ENCODE measurements at places on chromosomes 6 and 20. TPM values are rescaled to one million over a fixed set of nuclear protein-coding genes. Genes with fewer than 3 reads are reported as not detected.

TRIM15 gene
- total RNA-seq: not detected

MEI4 gene
- total RNA-seq: not detected

PSORS1C1 gene
- 1.8 TPM for total RNA-seq

SEMG2 gene
- total RNA-seq: not detected

CGAS gene
- total RNA-seq: 21.9 TPM

MYL9 gene
- total RNA-seq: not detected

KCNK5 gene
- 3.0 TPM for total RNA-seq

MTO1 gene
- 17.4 TPM for total RNA-seq

ENPP4 gene
- 2.3 TPM for total RNA-seq

PRKN gene
- total RNA-seq: 1.0 TPM

ZNF334 gene
- total RNA-seq: 0.24 TPM

ARHGAP18 gene
- 17.3 TPM for total RNA-seq

Data from Caki2 (cell line).